ENCODE measurements at places on chromosomes 3 and 15.

- DNase-seq = no peak
Observed at GRCh38 chr3:170724599-170725280, 138.9 kb upstream of the SLC7A14 start.

- DNase-seq = no peak
Observed at GRCh38 chr15:80997692-80998091, 3.0 kb upstream of the TLNRD1 start.

DNA sequence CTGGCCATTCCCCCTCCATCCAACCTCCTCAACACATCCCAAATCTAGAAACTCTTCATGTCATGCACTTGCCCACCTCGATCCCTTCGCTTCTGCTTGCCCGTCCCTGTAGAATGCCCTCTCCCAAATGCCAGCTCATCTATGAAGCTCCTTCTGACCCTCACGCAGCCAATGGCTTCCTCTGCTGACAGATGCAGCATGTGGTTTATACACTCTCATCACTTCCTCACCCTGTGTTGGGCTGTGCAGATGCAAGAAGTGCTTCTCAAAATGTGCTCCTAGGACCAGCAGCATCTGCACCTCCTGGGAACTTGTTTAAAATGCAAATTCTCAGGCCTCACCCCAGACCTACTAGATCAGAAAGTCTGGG is 51.7 kb downstream of the SEMA5B start:
- DNase-seq = no peak

GRCh38 chr3:132784502-132785025 is 62.4 kb upstream of the NPHP3 start:
- no peak for DNase-seq

DNA sequence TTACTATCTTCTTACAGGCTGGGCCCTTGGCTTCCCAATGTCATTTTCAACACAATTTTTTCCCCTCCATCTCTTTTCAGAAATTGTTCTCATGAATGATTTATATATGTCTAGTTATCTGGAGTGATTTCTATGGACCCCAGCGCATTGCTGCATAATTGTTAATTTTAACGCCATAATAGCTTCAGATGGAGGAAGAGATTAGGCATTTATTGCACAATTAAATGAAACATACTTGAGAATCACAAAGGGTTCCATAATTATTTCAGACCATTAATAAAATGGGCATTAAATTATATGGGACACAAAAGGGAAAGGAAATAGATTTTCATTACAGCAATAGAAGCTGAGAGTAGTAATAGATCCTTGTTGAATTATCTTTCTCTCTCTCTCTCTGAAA is 70.3 kb upstream of the SOX14 start:
- no peak for DNase-seq

DNA sequence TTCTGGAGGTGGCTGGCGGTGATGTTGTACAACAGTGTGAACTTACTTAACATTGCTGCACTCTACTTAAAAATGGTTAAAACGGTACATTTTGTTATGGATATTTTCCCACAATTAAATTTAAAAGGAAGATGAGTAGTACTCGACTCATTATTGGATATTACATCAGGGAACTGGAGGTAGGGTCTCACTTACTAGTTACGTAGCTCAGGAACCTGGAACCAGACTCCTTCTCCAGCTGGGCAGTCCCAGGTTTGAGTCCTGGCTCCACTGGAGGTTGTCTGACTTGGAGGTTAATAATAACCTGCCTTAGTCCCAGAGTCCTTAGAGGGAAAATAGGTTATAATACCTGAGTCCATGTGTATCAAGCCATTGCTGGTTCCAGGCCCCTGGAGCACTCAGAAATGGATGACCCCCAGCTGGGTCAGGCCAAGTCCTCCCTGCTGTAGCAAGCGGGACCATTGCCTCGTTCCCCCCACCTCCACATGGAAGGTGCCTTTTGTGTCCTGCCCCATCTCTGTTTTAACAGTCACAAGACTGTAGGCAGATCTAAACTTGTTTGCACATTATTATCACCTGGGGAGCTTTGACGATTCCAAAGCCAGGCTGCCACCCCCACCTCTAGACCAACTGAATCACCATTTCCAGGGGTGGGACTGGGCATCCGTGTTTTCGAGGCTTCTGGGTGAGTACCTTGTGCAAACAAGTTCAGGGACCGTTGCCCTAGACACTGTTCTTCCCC is 126.6 kb downstream of the IGF1R start:
- DNase-seq = no peak

DNA sequence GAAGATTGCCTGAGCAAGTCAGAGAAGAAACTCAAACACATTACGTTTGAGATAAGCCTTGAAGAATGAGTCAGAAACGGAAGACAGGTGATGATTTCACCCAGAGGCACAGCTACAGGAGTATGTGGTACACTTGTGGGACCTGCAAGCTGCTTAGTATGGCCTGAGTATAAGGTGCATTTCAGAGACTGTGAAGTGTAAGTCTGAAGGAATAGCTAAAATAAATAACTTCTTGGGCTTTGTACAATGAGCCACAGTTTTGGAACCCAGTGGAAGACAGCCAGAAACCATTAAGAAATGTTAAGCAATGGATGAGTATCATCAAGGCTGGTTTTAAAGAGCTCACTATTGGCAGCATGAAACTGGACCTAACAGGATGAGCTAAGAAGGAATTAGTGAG is 826.2 kb downstream of the ROBO1 start:
- no peak for DNase-seq
